ENCODE measurements at places on chromosomes 16 and 17.

GRCh38 chr17:56887105-56887504 is 26.7 kb downstream of the TRIM25 start:
- DNase-seq: no peak

DNA sequence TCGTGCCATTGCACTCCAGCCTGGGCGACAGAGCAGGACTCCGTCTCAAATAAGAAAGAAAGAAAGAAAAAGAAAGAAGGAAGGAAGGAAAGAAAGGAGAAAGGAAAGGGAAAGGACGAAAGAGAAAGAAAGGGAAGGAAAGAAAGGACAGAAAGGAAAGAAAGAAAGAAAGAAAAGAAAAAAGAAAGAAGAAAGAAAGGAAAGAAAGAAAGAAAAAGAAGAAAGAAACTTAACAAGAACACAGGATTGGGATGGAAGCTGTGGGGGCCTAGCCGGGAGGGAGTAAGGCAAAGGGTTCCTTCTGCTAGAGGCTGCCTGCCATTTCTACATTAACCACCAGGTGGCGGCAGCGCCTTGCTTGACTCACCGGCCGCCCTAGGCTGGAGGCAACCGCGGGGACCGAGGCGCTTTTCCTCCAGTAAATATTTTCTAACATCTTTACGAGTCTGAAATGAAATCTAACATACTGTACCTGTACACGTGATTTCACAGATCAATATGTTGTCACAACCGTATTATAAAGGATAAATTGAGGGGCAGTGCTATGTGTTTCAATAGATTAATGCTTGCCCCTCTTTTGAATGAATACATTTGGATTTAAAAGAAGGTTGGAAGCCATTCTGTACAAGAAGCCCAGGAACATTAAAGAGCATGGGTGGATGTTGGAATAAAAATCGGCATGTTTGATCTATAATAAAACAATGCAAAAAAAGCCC is 6.1 kb downstream of the GJD3 start:
- no peak for DNase-seq

DNA sequence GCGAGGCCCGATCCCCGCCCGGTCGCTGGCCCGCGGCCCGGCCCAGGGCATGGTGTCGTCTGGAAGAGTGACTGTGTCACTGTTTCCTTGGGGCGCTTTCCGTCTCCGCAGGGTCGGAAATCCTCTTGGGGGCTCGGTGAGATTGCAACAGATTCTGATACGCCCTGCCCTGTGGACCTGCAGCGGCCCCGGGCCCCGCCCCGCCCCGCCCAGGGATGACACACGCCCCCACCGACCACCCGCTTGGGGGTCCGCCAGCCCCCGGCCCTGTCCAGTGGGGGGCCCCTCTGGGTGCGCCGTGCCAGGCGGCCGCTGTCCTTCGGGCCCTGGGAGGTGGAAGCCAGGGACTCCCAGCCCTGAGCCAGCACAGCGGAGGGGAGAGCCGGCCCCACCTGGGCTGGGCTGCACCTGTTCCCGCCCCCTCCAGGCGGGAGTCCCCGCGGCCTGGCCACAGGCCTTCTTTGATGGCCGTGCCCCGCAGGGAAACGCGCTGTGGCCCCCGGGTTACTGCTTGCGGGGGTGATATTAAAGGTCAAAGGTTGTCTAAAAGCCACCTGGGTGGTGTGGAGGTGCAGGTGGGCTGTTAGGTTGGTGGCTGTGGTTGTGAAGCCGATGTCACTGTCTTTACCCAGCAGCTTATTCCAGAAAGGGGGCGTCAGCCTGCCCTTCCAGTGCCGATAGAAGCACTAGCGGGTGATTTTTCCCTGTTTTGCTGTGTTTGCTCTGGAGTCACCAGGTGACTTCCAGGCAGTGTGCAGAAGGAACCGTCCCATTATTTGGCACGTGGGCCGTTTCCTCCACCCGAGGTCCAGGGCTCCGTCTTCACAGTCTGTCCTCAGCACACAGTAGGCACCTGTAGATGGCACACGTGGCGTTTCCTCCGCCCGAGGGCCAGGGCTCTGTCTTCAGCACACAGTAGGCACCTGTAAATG is 752 bp downstream of the TBC1D24 start:
- no peak for DNase-seq

DNA sequence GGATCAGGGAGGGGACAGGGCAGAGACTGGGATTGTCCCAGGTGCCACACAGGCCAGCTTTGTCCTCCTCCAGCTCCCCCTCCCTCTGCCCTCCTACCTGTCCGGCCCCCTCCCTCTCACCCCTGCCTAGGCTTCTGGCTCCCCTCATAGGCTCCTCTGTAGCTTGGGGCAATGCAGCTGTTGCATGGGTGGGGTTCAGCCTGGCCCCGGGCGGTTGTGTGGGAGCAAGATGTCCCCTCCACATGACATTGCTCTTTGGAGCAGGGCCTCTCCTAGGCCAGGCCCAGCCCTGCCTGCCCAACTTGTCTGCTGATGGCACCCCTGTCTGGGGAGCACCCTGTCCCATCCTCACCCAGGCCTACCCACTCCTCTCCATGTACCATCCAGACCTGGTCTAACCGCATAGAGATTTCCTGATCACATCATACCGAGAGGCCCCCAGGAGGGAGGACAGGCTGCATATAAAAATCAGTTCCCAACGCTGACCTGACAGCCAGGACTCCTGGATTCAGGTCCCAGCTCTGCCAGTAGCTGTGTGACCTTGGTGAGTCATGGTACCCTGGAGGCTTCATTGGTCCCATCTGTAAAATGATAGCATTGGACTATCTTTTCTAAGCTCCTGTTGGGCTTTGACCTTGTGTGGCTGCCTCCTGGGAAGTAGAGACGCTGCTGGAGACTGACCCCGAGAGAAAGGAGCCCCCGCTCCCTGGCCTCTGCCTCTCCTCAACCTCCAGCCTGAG is 48.8 kb upstream of the DLX4 start:
- no peak for DNase-seq

GRCh38 chr17:1164935-1165556 is 14.7 kb downstream of the ABR start:
- no peak for DNase-seq

DNA sequence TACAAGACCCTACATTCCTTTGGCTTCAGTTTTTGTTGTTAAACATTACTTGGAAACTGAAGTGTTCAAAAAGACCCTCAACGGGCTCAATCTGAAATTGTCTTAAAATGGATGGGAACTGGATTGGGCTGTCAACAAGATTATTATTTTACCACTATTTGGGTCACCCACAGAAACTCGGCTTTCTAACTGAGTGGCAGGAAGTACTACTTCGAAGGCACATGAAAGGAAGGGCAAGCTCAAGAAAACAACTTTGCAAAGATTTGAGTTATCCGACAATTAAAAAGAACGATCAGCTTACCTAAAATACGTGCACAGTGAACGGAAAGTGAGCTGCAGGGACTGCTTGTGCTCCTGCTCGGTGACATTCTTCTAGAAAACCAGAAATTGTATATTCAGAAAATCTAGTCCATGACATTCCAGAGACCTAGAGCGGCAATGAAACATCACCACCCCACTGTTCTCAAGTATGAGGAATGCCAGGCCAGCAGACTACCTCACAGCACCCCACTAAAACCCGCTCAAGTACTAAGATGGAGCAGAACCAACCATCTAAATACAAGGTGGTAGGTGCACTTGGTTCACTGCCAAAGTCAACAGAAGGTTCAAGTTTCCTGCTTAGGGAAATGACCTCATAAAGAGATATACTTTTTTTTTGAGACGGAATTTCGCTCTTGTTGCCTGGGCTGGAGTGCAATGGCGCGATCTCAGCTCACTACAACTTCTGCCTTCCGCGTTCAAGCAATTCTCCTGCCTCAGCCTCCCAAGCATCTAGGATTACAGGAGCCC is 60.5 kb downstream of the ZZEF1 start:
- no peak for DNase-seq

GRCh38 chr16:8194794-8195193 is 395.5 kb downstream of the TMEM114 start:
- DNase-seq: no peak

DNA sequence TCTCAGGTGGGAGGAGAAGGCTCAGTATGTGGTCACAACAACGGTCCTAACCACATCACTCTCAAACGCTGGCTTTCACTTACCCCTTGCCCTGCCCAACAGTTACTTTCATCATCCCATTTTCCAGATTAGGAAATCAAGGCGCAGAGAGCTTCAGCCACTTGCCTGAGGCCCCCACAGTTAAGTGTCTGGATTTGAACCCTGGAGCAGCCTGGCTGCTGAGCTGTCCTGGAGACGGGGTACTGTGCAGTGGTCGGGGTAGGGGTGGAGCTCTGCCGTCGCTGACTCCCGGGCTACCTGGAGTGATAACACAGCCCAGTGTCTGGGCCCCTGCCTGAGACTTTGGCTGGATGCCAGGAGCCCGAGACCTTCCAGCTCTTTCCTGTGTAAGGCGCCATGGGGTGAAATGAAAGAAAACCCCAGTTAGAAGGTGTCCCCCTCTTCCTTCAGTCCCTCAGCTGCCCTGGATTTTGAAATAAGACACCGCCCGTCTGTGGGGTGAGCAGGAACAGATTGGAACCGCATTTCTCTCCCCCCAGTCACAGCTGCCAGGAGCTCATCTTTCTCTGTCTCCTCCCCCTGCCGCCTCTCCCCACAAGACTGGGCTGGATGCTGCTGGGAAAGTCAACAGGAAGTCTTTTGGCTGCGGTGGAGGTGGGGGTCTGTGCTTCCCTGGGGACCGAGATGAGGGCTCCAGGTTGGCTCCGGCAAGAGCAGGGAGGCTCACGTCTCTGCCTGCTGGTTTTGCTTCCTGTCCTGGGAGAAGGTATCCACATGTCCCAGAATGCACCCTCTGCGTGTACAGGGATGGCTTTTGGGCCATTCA is 280.2 kb downstream of the SEC14L1 start:
- peak; percentile 99 for DNase-seq

GRCh38 chr17:6572972-6573370 is 16.6 kb upstream of the PITPNM3 start:
- no peak for DNase-seq

- DNase-seq: no peak
These were observed 5.7 kb downstream of the SLC22A31 start for GRCh38 chr16:89194340-89195311.

DNA sequence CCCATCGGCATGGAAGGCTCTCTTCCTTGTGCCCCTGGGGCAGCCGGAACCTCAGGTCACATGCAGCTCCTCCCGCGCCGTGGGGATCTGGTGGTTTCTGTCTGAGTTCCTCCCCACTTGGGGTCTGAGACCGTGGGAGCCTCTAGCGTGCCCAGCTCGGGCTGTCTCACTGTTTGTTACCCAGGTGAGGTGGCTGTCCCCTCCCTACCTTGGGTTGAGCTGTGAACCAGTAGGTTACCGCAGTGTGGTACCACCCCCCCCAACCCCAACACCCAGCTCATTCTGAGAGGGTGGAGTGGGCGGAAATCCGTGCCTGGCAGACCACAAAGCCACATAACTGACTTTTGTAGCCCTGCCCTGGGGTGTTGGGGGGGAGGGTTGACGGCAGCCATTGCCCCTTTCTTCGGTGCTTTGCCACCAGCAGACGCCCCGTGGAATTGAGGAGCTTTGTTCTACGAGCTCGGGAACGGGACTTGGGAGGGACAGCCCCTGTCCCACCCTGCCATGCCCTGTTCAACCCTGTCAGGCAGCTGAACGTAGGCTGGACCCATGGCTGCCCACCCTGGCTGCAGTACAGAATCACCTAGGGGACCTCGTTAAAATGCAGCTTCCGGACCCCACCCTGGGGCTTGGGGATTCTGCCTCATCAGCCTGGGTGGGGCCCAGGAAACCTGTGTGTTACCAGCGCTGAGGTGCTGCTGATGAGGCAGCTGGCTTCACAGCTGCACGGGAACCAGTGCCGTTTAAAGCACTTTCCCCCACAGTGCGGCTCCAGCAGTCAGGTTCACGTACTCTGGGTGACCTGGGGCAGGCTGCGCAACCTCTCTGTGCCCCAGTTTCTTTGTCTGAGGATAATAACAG is 18.5 kb downstream of the RAP1GAP2 start:
- no peak for DNase-seq

DNA sequence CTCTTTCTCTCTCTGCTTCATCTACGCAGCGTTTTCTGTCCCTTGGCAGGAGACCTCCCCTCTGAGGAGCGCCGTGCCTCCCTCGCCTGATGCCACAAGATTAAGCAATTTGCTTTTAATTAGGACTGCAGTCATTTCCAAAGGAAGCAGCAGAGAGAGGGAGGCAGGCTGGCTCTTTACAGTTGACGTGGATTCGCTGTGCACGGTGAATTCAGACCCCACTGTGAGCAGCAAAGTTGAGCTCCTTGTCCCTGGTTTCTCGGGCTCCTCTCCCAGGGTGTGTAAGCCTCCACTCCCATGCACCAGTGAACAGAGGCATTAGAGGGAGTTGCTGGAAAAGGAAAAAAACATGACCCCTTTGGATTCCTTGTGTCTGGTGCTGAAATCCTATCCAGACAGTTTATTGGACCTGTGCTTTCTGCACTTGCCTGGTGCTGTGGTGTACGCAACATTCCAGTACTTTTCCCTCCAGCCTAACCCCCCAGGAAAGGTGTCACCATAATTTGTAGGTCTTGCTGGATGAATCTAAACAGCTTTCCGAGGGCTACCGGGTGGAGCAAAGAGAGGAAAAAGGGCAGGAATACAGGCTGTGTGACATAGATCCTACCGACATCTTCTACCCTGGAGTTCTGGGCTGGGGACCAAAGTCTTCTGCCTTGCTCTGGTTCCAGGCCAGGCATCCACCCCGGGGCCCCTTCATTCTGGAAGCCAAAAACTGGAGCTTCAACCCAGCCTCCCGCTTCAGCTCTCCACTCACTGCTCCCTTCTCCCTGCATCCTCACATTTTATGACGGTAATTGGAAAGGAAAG is 171.0 kb downstream of the MAF start:
- no peak for DNase-seq

GRCh38 chr17:74445158-74445557 is 13.3 kb downstream of the GPRC5C start:
- DNase-seq: no peak

DNA sequence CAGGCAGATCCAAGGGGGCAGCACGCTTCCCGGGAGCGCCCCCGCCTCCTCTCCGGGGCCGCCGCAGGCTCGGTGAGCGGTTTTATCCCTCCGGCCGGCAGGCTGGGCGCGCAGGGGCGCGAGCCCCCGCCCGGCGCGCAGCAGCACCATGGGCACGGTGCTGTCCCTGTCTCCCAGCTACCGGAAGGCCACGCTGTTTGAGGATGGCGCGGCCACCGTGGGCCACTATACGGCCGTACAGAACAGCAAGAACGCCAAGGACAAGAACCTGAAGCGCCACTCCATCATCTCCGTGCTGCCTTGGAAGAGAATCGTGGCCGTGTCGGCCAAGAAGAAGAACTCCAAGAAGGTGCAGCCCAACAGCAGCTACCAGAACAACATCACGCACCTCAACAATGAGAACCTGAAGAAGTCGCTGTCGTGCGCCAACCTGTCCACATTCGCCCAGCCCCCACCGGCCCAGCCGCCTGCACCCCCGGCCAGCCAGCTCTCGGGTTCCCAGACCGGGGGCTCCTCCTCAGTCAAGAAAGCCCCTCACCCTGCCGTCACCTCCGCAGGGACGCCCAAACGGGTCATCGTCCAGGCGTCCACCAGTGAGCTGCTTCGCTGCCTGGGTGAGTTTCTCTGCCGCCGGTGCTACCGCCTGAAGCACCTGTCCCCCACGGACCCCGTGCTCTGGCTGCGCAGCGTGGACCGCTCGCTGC is 832 bp downstream of the CDK5R1 start:
- DNase-seq: no peak

- DNase-seq: no peak
These were observed 68.4 kb downstream of the CMC2 start for GRCh38 chr16:80938004-80938878.

Measured in NCI-H524 treated with DMSO at 0.1 percent for 48 hours (cell line).